ENCODE measurements at places on chromosomes 12 and 14.

DNA sequence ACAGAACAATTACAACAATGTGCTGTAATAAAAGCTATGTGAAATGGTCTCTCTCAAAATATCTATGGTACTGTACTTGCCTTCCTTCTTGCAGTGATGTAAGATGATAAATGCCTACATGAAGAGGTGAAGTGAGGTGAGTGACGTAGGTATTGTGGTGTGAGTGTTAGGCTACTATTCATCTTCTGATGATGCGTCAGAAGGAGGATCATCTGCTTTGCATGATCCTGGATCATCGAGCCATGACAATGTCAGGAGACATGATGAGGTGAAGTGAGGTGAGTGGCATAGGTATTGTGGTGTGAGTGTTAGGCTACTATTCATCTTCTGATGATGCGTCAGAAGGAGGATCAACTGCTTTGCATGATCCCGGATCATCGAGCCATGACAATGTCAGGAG is 105.8 kb downstream of the KCNC2 start:
- no peak for DNase-seq

DNA sequence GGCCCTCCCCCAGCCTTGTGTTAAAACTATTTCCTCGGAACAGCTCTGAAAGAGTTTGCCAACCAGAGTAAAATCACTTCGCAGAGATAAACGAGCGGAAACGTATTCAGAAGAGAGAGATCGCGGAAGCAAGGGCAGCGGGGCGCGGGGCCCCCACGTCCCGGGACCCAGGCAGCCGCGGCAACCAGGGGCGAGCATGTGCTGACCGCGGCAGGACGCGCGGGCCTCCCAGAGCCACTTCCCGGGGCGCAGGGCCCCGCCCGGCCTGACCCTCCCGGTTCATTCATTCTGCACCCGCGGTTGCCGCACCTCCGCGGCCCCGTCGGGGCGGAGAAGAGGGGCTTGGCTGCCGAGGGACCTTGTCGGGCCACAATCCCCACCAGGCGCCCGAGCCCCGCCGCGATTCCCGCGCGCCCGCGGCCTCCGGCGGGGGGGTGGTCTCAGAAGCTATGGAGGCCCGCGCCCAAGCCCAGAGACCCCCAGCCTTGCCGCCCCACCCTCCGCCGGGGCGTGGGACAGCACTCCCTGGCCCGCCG is 598 bp downstream of the UBE2N start:
- DNase-seq, result peak; percentile 72

GRCh38 chr12:83739607-83740006 is 1052.9 kb downstream of the TMTC2 start:
- DNase-seq, result no peak

GRCh38 chr12:64810831-64811230 is 13.6 kb upstream of the TBC1D30 start:
- no peak for DNase-seq

GRCh38 chr12:103928682-103929045 is 1.5 kb upstream of the HSP90B1 start:
- DNase-seq, result no peak

GRCh38 chr14:90755661-90756304 is 60.4 kb downstream of the TTC7B start:
- no peak for DNase-seq

- DNase-seq, result no peak
Measured at GRCh38 chr14:74954947-74955228, 509 bp downstream of the PGF start.

- DNase-seq, result no peak
Measured at GRCh38 chr14:50521912-50522341, 10.4 kb downstream of the MAP4K5 start.

DNA sequence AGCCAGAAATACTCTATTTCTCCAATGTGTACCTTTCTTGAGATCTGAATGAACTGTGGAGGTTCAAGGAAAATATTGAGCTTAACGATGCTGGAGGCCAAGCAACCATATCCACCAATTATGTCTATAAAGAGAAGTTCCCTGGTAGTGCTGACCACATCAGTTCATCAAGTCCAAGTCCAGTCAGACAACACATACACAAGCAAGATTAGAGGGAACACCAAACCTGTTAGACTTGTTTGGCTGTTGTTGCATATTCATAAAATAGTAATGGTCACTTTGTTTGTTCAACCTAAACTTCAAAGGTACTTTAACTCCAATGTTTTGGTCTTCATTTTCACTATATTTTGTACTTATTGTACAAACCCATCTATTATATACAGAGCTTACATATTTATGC is 81.6 kb downstream of the LMO3 start:
- no peak for DNase-seq

DNA sequence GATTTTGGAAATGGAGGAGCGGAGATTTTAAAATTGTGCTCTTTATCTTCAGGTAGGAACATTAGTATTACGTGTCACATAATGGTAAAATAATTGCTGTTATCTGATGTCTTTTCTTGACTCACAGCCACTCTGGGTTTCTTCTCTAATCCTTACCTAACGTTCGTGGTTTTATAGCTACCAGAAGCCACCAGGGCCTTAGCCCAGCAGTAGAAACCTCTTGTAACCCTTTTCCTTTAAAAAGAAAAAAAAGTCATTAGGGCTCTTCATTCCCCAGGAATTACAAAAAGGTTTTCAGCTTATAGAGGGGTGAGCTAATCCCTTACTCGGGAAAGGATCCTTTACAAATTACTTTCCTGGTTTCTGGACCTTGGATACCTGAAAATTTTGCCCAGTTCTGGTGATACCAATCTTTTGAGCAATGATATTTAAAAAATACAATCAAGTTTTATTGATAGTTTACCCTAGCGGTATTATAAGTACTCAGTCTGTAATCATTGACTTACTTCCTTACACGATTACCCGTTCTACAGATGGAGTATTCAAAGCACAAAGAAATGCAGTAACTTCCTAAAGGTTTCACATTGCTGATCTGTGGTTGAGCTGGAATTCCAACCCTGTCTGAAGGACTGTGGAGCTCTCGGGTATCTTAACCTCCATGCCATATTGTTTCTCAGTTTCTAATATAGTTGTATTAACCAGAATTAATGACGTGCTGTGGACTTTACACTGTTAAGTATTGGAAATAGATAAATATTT is 1.6 kb downstream of the GABARAPL1 start:
- DNase-seq, result no peak

All from natural killer cell treated with Interleukin-12 subunit alpha and Interleukin-12 subunit beta and Interleukin-15 and Interleukin-18, amount 100 ng/mL, for 72 hours (primary cell).